ENCODE measurements at places on chromosomes 7 and 10. TPM values are rescaled to one million over a fixed set of nuclear protein-coding genes. Genes with fewer than 3 reads are reported as not detected.
A peak's percentile ranks its signal among the peaks of the same experiment; 100 is the strongest.

Gene MLXIPL
- 1.5 TPM for total RNA-seq

GRCh38 chr10:85778074-85778473, 588.5 kb downstream of the GRID1 start:
- no peaks in the 10 kb centered on the region for H3K27me3 ChIP-seq
- no peak overlapping the region for H3K27ac ChIP-seq
- no peak overlapping the region for H3K4me3 ChIP-seq
- H3K4me1 ChIP-seq, result no peaks in the 10 kb centered on the region
- DNase-seq, result no peak
- no peaks in the 10 kb centered on the region for H3K36me3 ChIP-seq

DNA sequence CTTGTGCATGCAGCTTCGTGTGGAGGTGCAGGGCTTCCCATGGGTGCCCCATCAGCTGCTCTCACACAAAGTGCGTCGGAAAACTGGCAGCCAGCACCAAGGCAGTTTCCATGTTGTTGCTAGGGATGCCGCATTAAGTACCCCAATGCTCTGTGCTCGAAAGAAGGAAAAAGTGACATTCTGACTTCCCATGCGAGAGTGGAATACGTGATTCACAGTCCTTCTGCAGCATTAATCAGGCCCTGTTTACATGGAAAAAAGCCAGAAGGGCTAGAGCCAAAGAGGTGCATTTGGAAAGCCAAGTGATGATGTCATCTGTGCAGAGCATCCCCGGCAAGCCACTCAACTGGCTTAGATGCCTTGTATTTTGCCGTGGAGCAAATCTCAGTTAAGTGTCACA, 258.3 kb downstream of the GATA3 start:
- no peak overlapping the region for H3K27ac ChIP-seq
- no peaks in the 10 kb centered on the region for H3K4me1 ChIP-seq
- no peak overlapping the region for H3K4me3 ChIP-seq
- H3K36me3 ChIP-seq, result no peaks in the 10 kb centered on the region

Gene COBL
- 3.8 TPM for total RNA-seq

Gene PDLIM1
- 9.6 TPM for total RNA-seq

Gene CRPPA
- 7.9 TPM for total RNA-seq

Gene ZNF425
- 5.8 TPM for total RNA-seq

DNA sequence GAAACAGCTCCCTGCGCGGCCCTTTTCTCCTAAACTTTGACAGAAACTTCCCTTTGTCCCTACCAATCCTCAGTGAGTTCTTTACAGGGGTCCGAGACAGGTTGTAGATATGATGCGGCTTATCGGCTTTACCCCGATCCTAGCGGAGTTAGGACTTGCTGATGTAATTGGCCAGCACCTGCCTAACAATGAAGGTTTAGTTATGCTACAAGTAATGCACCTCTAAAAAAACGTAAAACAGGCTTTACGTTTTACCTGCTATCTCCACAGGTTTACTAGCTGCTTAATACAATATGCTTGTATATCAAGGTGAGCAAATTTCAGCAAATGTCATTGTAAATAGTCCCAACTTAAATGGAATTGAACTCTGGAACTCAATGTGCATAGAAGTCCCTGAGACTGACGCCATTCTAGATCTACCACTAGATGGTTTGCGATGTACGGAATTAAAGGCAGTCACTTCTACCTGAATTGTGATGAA, 697 bp upstream of the SNX13 start:
- peak; percentile 76 for DNase-seq
- H3K4me3 ChIP-seq, result peak overlapping the region; percentile 98
- H3K4me1 ChIP-seq, result no peaks in the 10 kb centered on the region
- no peaks in the 10 kb centered on the region for H3K36me3 ChIP-seq
- H3K27ac ChIP-seq, result peak overlapping the region; percentile 96
- no peaks in the 10 kb centered on the region for H3K27me3 ChIP-seq

DNA sequence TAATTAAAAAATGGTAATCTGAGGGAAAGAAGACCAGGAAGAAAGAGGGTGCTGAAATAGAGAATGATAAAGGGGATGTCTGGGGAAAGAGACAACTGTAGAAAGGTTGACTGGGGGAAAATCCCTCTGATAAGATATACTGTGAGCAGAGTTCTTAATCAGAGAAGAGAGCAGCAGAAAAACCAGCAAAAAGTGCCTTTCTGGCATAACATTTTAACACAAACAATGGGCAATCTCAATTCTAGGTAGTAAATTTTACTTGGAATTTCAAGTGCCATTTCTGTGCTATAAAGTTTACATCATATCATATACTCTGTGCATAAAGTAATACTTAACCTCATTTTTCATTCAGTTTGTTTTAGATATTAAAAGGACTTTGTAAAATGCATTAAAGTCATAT, 251.9 kb upstream of the HGF start:
- no peak overlapping the region for H3K27ac ChIP-seq
- H3K36me3 ChIP-seq, result no peaks in the 10 kb centered on the region
- no peak overlapping the region for H3K4me3 ChIP-seq
- no peaks in the 10 kb centered on the region for H3K4me1 ChIP-seq
- H3K27me3 ChIP-seq, result no peaks in the 10 kb centered on the region

DNA sequence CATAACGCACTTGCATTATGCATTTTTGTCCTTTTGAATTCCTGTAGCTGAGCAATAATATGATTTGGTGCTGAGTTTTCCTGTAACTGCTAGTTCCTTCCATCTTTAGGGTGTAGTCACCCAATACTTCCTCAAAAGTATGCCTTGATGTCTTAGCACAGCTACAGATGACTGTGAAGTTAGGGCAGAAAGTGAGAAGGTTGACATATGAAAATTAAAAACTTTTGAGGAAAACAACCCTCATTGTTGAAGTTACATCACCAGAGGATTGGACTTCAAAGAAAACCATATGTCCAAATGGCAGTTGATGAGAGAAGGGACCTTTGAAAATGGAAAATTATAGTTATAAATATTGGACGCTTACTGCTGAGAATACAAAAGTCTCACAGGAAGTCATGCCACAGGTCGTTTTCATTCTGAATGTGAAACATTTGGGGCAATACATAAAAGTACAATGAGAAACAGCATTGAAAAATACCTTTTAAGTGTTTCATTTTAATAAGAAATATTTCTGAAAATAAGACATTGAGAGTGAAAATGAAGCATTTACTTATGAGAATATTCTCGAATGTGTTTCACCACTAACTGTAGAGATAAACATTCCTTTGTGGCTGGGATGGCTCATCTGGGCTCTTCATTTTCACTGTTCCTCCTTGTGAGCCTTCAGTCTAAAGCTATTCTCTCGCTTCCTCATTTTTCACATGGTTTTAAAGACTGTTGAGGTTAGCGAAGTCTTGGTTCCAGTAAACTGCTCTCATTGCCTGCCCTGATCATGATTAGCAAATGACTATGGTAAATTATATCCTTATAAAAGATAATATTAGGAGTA, 61.4 kb upstream of the NME8 start:
- no peak for DNase-seq
- H3K27ac ChIP-seq, result no peak overlapping the region
- H3K4me3 ChIP-seq, result no peak overlapping the region
- H3K4me1 ChIP-seq, result no peaks in the 10 kb centered on the region

- H3K4me1 ChIP-seq, result peaks cover 47% of the 10 kb centered on the region
- peaks cover 15% of the 10 kb centered on the region for H3K36me3 ChIP-seq
- no peak overlapping the region for H3K27ac ChIP-seq
- no peak for DNase-seq
- H3K27me3 ChIP-seq, result peaks cover 36% of the 10 kb centered on the region
- H3K4me3 ChIP-seq, result peak overlapping the region; percentile 14
These were observed 2.6 kb downstream of the NPTX2 start for GRCh38 chr7:98619450-98620321.

- no peak for DNase-seq
- no peaks in the 10 kb centered on the region for H3K27me3 ChIP-seq
- no peaks in the 10 kb centered on the region for H3K36me3 ChIP-seq
- H3K27ac ChIP-seq, result no peak overlapping the region
- H3K4me3 ChIP-seq, result no peak overlapping the region
These were observed 1.2 kb downstream of the VPS41 start for GRCh38 chr7:38907766-38908165.

GRCh38 chr10:88004451-88004850, 141.0 kb downstream of the PTEN start:
- no peak overlapping the region for H3K27ac ChIP-seq
- no peak for DNase-seq
- H3K4me1 ChIP-seq, result no peaks in the 10 kb centered on the region
- H3K27me3 ChIP-seq, result no peaks in the 10 kb centered on the region
- H3K4me3 ChIP-seq, result no peak overlapping the region

Gene CSTF2T
- 37.3 TPM for total RNA-seq

Gene WASHC2C
- total RNA-seq, result 44.6 TPM

DNA sequence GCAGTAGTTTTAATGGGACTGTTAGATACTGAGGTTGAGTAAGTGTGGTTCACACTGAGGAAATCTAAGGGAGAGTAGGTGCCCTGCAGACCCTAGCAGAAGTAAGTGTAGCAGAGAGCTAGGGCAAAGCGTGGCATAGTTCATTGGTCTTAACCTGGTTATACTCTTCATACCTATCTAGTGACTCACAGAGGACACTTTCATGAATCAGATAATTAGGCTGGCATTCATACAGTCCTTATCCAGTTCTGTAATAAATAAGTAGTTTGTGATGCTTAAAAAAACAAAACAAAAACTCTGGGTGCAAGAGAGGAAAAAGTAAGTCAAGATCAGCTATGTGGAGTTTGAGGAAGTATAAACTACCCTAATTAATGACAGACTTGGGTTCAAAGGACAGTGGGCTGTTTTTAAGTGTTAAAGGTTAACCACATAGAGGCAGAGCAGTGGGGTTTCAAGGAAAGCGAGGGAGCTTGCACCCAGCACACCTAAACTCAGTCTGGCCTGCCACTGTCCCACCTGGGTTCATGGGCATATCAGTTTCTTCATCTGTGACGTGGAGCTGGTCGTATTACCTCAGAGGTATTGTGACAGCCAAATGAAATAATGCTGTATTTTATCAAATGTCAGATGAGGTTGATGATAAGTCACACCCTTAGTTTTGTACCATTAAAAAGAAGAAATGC, 27.1 kb downstream of the LMTK2 start:
- H3K27me3 ChIP-seq, result no peaks in the 10 kb centered on the region
- H3K36me3 ChIP-seq, result peaks cover 6% of the 10 kb centered on the region
- no peak overlapping the region for H3K27ac ChIP-seq
- peaks cover 5% of the 10 kb centered on the region for H3K4me1 ChIP-seq
- no peak overlapping the region for H3K4me3 ChIP-seq

DNA sequence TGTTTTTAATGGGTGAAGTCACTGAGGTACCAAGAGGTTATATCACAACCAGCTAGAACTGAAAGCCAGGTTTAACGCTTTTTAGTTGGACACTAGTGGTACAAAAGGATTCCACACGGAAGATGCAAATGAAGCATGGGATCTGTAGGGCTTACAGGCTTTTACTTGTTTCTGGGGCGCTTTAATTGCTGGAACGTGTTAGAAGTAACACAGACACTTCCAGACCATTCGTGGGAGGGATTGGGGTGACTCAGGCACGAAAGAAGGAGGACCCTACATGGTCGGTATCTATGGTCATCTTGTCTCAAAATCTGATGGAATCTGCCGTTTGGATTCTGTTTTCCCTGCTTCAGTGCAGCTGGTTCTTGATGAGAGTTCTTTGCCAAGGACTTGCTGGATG, 1.0 kb downstream of the YKT6 start:
- H3K36me3 ChIP-seq, result peaks cover 14% of the 10 kb centered on the region
- no peak overlapping the region for H3K27ac ChIP-seq
- H3K4me1 ChIP-seq, result no peaks in the 10 kb centered on the region
- no peak for DNase-seq
- peaks cover 11% of the 10 kb centered on the region for H3K27me3 ChIP-seq

- no peaks in the 10 kb centered on the region for H3K27me3 ChIP-seq
- no peak for DNase-seq
- no peaks in the 10 kb centered on the region for H3K36me3 ChIP-seq
- no peaks in the 10 kb centered on the region for H3K4me1 ChIP-seq
- no peak overlapping the region for H3K4me3 ChIP-seq
These were observed 65.0 kb downstream of the SVIL start for GRCh38 chr10:29569795-29570194.

GRCh38 chr10:89887830-89888229, 186.4 kb downstream of the KIF20B start:
- no peaks in the 10 kb centered on the region for H3K36me3 ChIP-seq
- H3K27ac ChIP-seq, result peak overlapping the region; percentile 16
- H3K4me1 ChIP-seq, result no peaks in the 10 kb centered on the region
- H3K4me3 ChIP-seq, result no peak overlapping the region
- DNase-seq, result peak; percentile 7

Gene ATOH7
- total RNA-seq, result 0.39 TPM

- no peaks in the 10 kb centered on the region for H3K36me3 ChIP-seq
- no peaks in the 10 kb centered on the region for H3K27me3 ChIP-seq
- no peak overlapping the region for H3K4me3 ChIP-seq
- H3K27ac ChIP-seq, result no peak overlapping the region
- no peaks in the 10 kb centered on the region for H3K4me1 ChIP-seq
- DNase-seq, result no peak
These were observed 650.3 kb upstream of the GALNT17 start for GRCh38 chr7:70481570-70482123.

GRCh38 chr7:142439739-142440138, 181.9 kb upstream of the PRSS58 start:
- no peak for DNase-seq
- no peak overlapping the region for H3K27ac ChIP-seq
- no peaks in the 10 kb centered on the region for H3K36me3 ChIP-seq
- no peaks in the 10 kb centered on the region for H3K27me3 ChIP-seq

Gene STK31
- 2.0 TPM for total RNA-seq

- peaks cover 18% of the 10 kb centered on the region for H3K36me3 ChIP-seq
- peaks cover 11% of the 10 kb centered on the region for H3K4me1 ChIP-seq
- H3K4me3 ChIP-seq, result no peak overlapping the region
- no peak for DNase-seq
- no peaks in the 10 kb centered on the region for H3K27me3 ChIP-seq
These were observed 38.5 kb downstream of the GOLGA7B start for GRCh38 chr10:97888134-97888533.

Gene KIF11
- 14.4 TPM for total RNA-seq

- H3K4me1 ChIP-seq, result no peaks in the 10 kb centered on the region
- no peak overlapping the region for H3K27ac ChIP-seq
- peak; percentile 23 for DNase-seq
- H3K4me3 ChIP-seq, result no peak overlapping the region
These were observed 103.8 kb downstream of the ATE1 start for GRCh38 chr10:121823993-121824463.

GRCh38 chr7:36884351-36884750, 160.1 kb upstream of the AOAH start:
- no peak for DNase-seq
- no peak overlapping the region for H3K27ac ChIP-seq
- H3K36me3 ChIP-seq, result no peaks in the 10 kb centered on the region
- no peaks in the 10 kb centered on the region for H3K27me3 ChIP-seq

- no peak for DNase-seq
- H3K27ac ChIP-seq, result no peak overlapping the region
- H3K27me3 ChIP-seq, result no peaks in the 10 kb centered on the region
- no peaks in the 10 kb centered on the region for H3K4me1 ChIP-seq
These were observed 21.9 kb upstream of the SEMA3A start for GRCh38 chr7:84216472-84216871.

- H3K4me3 ChIP-seq, result no peak overlapping the region
- no peaks in the 10 kb centered on the region for H3K27me3 ChIP-seq
- no peaks in the 10 kb centered on the region for H3K36me3 ChIP-seq
- H3K4me1 ChIP-seq, result no peaks in the 10 kb centered on the region
These were observed 29.5 kb upstream of the CCNY start for GRCh38 chr10:35306852-35307251.

Data from spinal cord (tissue), 10 donors.